ENCODE measurements at places on chromosomes 1 and 21.
A peak's percentile ranks its signal among the peaks of the same experiment; 100 is the strongest.

- no peak for DNase-seq
Measured at GRCh38 chr1:37469386-37469785, 5.0 kb upstream of the ZC3H12A start.

DNA sequence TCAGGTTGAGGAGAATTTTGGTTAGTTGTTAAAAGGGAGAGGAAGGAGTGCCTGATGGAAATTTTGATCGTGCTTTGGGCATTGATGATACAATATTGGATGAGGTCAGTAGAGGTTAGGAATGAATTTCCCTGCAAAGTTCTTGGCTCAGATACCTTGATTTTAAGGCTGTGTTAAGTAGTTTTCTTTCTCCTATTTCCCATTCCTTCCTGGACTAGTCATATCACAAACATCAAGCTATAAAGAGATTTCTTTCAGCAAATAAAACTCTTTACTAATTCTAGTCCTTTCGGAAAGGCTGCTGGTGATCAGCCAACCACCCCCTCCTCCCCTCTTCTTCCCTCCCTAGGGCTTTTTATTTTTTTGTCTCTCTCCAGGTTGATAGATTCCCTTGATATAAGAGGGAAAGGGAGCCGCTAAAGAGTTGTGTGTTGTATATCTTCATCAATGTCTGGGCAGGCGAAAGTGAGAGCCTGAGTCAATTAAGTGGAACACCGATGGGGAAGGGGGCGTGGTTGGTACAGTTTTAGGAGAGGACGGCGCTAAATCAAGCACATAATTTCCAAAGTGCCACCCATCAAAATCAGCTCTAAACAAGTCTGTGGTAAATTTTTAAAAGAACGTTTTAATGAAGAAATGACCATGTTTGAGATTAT lies 100.1 kb upstream of the PLXNA2 start:
- no peak for DNase-seq

DNA sequence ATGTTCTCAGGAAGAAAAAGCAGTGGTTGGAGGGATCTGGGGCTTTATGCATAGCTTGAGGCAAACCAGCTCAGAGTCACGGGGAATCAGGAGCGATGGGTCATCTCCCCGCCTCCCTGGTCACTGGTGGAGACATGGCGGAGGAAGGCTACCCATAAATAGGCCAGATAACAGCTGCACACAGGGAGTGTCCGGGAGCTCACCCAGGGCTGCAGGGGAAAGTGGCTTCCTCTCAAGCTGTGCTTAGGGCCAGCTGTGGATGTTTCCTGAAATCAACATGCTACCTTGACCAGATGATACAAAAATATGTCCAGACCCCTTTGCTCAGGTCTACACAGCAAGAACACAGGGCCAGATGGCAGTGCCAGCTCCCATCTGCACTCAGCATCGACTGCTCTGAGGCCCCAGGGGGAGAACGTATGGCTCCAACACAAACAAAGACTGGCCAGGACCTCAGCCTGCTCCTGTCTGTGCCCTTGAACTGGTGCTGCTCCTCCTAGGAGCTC lies 27.1 kb upstream of the RERE start:
- no peak for DNase-seq

DNA sequence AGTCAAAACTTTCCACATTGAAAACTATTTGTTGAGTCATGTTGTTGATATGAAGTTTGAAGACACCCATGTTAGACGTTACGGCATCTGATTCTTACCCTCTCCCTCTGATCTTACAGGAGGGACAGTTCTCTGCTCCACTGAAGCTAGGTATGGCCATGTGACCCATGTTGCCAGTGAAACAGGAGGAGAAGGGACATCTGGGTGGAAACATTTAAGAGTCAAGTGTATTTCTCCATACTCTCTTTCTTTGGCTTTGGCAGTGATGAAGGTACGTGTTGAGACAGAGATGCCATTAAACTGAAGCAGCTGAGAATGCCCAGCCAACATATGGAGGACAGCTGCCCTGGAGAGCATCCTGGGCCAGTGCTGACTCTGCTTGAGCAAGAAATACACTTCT lies 198.4 kb upstream of the PTGFR start:
- no peak for DNase-seq

- DNase-seq: no peak
Measured at GRCh38 chr1:87399701-87400100, 71.0 kb downstream of the LMO4 start.

GRCh38 chr1:179082999-179083335 lies 1.1 kb downstream of the TOR3A start:
- DNase-seq: no peak

- DNase-seq: no peak
Measured at GRCh38 chr21:15009837-15010363, 54.9 kb downstream of the NRIP1 start.

DNA sequence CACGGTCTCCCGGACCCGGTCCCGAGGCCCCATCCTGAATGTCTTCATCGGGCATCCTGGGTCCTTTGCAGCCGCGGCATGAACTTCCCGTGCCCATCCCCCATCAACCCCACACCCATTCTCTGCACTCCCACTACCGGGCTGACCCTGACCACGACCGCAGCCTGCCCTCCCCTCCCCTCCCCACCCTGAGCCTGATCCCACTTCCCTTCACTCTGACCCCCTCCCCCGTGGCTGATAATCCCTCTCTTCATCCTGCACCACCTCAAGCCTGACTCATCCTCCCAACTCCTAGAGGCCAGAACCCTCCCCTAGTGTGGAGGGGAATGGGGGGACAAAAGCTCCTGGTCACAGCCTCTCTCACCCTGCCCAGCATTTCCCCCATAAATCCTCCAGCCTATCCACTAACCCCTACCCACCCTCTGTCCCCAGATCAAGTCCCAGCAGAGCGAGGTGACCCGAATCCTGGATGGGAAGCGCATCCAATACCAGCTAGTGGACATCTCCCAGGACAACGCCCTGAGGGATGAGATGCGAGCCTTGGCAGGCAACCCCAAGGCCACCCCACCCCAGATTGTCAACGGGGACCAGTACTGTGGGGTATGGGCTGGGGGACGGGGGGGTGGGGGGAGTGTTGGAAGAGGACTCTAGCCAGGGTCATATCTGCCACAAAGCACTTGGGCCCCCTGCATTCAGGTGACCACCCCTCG lies 602 bp downstream of the SH3BGRL3 start:
- no peak for DNase-seq

GRCh38 chr1:20266642-20267041 lies 24.0 kb upstream of the VWA5B1 start:
- no peak for DNase-seq

DNA sequence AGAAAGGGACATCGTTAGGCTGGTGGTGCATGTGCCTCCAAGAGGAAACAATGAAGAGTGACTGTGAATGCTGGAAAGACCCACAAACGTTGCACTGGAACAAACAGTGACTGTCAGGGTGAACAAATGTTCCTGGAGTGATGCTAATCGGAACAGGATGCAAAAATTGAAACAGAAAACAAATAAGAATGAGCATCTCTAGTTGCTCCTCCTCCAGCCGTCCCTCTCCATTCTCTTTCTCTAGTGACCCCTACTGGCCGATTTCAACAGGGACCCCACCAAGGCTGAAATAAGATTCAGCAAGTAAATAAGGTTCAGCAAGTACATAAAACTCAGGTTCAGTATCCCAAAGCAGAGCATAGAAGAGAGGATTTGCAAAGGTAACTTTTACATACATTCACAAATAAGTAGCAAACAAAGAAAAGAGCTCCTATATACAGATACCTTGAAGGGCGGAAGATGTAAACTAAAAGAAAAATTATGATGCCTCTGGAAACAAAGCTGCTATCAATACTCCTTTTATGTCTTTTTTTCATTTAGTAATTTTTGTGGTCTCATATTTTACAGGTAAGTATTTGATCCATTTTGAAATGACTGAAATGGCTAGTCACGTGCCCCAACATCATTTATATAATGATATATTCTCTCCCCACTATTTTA lies 836.1 kb upstream of the ADAMTS5 start:
- DNase-seq: peak; percentile 6

DNA sequence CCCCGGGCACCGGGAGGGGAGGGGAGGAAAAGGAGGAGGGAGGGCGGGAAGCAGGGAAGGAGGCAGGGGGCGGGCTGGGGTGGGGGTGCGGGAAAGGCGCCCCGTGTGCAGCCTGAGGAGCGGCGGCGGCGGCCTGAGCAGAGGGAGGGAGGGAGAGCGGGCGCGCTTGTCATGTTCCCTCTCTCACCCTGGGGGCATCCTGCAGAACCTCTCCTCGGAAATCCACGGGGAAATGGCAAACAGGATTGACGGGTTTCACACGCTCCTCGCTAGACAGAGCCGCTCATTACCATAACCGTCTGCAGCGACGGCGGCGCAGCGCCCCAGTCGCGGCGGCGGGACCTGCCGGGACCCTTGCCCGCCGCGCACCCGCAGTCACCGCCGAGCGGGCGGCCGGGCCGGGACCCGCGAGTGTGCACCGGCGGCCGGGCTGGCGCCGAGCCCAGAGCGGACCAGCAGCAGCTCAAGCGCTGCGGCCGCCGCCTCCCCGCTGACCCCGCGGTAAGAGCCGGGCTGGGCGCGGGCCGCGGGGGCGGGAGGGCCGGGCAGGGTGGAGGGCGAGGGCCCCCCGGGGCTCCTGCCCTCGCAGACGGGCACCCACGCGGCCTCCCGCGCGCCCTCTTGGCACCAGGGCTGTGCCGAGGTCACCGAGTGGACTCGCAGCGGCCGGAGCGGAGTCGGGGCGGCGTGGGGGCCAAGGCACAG lies at the start of gene SERTAD4:
TSS of gene SERTAD4 (plus strand) at position 286 of the 705 bp plus-strand sequence. CDS start 5,165 bp downstream, outside the sequence.
- no peak for DNase-seq

DNA sequence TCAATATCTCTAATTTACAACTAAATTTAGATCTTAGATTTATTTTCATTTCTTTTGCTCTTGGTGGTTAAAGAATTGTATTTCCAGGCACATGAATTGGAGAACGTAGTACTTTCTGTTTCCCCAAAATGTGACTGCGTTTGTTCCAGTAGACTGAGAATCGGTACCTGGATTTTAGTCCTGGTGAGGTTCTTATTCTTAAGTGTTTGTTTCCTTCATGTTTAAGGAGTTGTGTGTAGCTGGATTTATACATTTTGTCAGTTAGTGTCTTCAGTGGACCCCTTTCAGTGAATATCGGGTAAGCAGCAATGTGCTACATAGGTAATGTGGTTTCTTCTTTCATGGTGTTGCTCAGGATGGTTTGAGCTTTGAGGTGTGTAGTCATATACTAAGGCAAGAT lies 6.8 kb downstream of the MIER1 start:
- peak; percentile 30 for DNase-seq

DNA sequence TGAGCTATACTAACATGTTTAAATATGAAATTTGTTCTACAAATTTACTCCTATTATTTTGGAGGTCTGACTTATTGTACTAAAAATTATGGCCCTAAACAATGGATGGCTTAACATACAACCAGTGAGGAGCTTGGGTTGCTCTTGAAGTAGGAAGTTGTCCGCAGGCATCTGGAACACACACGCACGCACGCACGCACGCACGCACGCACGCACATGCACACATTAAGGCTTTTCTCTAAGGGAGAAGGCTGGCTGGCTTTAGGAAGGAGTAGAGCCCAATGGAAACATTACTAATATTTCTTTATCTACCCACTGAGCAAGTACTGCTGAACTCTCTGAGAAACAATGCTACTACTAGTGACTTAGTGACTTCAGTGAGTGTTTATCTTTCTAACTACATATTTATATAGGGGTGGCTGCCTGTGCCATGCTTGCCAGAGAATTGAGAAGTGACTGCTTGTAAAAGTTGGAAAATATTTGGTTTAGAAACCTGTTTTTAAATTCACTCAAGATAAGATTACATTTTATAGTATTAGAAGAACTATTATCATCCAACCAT lies 16.2 kb upstream of the ARHGAP29 start:
- no peak for DNase-seq

- DNase-seq: no peak
Measured at GRCh38 chr1:220775240-220775853, 11.4 kb upstream of the MTARC1 start.

GRCh38 chr21:44703731-44704635 lies 7.0 kb downstream of the KRTAP10-12 start:
- no peak for DNase-seq

DNA sequence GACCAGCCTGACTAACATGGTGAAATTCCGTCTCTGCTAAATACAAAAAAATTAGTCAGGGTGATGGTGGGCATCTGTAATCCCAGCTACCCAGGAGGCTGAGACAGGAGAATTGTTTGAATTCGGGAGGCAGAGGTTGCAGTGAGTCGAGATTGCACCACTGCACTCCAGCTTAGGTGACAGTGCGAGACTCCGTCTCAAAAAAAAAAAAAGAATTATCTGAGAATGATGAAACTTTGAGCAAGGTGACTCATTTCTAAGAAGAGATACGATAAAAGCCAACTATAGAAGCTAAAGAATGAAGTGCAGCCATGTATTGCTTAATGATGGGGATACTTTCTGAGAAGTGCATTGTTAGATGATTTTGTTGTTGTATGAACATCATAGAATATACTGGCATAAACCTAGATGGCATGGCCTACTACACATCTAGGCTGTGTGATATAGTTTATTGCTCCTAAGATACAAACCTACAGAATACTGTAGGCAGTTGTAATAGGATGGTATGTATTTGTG lies 64.7 kb downstream of the SNRPE start:
- no peak for DNase-seq

GRCh38 chr1:56533197-56533596 lies 46.2 kb downstream of the PLPP3 start:
- DNase-seq: no peak

GRCh38 chr21:40194185-40194980 lies 327.1 kb downstream of the PCP4 start:
- no peak for DNase-seq

DNA sequence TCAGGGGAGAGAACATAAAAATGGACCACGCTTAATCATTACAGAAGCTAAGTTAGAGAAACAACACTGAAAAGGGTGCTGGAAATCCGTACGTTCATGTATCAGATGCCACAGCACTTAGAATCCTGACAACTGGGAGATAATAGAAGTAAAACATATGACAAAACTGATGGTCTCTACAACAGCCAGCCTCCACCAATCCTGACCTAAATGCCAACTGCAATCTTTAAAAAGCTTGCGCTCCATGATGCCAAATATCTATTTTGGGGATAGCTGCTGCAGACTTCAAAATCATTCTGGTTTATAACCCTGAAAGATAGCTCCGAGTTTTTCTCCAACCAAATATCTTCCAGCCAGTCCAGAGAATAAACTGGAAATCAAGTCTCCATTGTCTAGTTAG lies 178.3 kb downstream of the RERE start:
- no peak for DNase-seq

- peak; percentile 37 for DNase-seq
Measured at GRCh38 chr1:226034482-226034881, 28.0 kb upstream of the H3-3A start.

Data from KG1 (cell line).